ENCODE measurements at places on chromosomes 13 and 19.

GRCh38 chr13:33722216-33722915 is 95.6 kb upstream of the RFC3 start:
- DNase-seq: no peak

DNA sequence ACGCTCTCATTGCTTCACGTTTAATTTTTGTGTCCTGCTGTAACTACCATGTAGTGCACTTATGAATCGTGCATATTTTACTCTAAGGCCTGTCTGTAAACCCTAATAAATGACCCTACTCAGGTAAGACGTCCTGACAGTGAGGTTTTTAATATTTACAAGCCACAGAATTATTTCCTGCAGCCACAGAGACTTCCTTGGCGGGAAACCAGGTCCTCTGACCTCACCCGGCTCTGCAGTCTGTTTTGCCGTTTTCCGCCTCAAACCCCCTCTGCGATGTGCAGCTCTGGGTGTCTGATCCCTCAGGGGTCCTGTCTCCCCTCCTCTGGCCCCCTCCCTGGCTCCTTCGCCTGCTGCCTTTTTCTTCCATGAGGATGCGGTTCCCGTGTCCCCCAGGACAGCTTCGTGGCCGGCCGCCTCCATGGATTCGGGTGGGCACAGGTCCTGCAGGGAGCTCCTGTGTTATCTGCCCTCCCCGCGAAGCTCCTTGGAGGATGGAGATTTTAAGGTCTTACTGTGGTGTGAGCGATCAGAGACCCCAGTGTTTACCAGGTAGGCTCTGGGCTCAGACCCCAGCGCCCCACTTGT is 66.3 kb downstream of the MCF2L start:
- no peak for DNase-seq

DNA sequence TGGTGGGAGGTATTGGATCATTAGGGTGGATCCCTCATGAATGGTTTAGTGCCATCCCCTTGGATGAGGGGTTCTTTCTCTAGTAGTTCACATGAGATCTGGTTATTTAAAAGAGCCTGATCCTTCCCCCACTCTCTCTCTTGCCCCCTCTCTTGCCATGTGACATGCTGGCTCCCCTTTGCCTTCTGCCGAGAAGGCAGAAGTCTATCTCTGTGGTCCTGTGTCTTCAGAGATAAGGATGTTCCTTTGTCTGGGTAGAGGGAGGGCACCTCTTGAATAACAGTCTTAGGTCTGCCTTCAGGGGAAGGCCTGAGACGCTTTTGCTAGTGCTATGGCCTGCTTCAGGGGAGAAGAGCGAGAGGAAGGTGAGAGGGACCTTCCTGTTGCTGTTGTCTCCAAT is 2.0 kb upstream of the ZDHHC20 start:
- no peak for DNase-seq

GRCh38 chr13:31925079-31925478 is 106.5 kb upstream of the FRY start:
- DNase-seq: no peak

DNA sequence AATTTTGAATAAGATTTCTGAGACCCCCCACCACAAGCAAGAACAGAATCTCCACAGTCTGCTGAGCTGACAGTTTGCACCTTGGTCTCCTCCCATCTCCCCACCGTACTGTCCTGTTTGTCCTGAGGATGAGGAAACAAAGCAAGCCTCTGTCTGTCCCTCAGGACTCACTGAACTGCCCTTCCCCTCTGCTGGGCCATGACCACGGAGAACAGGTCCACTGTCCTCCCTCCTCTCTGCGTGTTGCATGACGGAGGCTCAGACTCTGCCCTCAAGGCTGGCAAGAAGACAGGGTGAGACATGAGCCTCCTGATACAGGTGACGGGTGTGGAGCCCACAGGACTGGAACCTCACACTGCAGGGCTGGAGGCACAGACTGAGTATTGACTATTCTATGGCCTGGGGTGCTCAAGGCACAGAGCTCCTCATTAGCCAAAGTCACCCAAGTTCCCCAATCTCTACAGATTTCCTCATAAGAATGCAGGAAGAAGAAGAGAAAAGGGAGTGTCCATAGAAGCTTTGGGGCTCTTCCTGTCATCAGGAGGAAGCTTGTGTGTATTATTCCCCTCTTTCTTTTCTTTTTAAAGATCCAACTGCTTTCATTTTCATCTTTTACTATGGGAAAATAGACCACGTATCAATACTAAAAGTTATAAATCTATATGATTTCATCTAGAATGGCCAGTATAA is 22.4 kb upstream of the RGCC start:
- DNase-seq: no peak

DNA sequence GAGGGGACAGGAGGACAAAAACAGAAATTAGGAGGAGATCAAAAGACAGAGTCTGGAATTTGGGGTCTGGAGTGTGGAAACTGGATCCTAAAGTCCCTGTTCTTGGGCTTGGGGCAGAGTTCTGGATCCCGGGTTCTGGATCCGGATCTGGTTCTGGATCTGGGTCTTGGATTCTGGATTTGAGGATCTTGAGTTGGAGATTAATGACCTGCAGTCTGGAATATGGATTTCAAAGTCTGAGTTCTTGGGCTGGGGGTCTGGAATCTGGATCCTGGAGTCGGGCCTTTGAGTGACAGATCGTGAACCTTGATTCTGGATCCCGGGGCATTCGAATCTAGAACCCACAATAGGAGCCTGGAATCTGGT is 411 bp upstream of the KLK15 start:
- DNase-seq: no peak

- DNase-seq: no peak
Observed at GRCh38 chr13:72208112-72208645, 341.2 kb upstream of the DACH1 start.

DNA sequence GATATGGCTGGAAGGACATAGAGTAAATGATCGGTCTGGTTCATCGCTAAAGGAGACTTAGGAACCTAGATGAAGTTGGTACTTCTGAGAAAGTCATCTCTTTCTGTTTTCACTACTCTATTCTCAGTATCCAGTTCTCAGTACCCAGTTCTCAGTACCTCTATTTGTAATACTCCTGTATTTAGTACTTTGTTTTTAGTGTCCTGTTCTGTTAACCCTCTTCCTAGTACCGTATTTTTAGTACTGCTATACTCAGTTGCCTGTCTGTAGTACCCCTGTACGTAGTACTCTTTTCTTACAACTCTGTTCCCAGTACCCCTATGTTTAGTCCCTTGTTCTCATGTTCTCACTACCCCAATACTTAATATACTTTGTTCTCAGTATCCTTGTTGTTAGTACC is 1.2 kb downstream of the RFXAP start:
- DNase-seq: no peak

GRCh38 chr19:46840498-46840942 is 10.1 kb downstream of the AP2S1 start:
- no peak for DNase-seq

DNA sequence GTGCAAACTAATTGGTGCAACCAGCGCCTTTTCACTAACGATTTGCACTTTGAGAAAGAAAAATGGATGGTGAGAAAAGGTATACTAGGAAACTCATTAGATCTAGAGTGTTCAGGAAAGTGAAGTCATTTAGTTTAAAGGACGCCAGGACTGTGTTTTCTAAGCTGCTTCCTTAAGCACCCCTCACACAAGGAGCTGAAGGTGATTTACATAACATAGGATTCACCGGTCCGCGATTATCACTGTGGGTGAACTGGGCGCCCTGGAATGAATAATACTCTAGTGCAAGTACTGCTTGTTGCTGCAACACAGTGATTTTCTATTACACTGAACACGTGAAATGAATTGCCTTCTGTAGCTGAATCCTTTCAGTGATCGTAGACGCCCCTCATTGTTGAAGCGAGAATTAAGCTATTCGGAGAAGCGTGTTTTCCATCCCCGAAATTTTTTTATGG is 2.6 kb upstream of the MAB21L1 start:
- no peak for DNase-seq

- no peak for DNase-seq
Observed at GRCh38 chr19:30254158-30254557, 118.0 kb upstream of the ZNF536 start.

GRCh38 chr13:51820016-51820597 is 16.1 kb upstream of the DHRS12 start:
- no peak for DNase-seq

DNA sequence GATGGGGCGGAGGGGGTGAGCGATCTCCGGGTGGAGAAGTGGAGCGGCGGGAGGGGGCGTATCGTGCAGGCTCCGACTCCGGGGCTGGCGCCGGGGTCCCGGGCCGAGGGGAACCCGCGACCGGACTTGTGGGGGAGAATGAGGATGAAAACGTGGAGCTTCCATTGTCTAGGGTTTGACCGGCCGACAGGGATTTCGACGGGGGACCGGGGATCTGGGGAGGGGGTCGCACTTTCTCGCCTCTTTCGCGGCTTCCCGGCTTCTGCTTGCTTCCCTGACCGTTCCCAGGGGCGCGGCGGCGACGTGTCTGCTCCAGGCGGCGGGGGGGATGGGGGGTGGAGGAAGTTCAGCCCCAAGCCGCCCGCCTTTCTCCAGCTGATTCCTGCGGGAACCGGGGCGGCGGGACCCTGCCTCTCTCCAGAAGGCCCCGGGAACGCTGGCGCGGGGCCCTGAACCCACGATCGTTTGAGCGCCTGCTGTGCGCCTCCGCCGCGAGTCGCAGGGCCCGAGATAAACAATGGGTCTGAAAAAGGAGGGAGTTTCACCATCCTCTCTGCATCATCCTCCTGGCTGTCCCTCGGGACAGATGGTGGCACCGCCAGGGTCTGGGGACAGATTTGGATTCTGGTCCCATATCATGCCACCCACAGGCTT is 790 bp downstream of the TPM4 start:
- peak; percentile 26 for DNase-seq

DNA sequence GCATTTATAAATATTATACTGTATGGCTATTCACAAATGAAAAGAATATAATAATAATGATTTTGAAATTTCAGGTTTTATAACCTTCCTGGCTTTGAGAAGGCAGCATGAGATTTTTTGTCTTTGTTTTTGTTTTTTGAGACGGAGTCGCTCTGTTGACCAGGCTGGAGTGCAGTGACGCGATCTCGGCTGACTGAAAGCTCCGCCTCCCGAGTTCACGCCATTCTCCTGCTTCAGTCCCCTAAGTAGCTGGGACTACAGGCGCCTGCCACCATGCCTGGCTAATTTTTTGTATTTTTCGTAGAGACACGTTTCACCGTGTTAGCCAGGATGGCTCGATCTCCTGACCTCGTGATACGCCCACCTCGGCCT is 64.1 kb downstream of the ZNF429 start:
- DNase-seq: peak; percentile 49

GRCh38 chr19:55690769-55691545 is 15.9 kb downstream of the EPN1 start:
- DNase-seq: no peak

- DNase-seq: no peak
Observed at GRCh38 chr13:42812316-42812715, 30.9 kb downstream of the FAM216B start.

GRCh38 chr19:7925171-7925851 is 624 bp downstream of the CTXN1 start:
- peak; percentile 64 for DNase-seq

DNA sequence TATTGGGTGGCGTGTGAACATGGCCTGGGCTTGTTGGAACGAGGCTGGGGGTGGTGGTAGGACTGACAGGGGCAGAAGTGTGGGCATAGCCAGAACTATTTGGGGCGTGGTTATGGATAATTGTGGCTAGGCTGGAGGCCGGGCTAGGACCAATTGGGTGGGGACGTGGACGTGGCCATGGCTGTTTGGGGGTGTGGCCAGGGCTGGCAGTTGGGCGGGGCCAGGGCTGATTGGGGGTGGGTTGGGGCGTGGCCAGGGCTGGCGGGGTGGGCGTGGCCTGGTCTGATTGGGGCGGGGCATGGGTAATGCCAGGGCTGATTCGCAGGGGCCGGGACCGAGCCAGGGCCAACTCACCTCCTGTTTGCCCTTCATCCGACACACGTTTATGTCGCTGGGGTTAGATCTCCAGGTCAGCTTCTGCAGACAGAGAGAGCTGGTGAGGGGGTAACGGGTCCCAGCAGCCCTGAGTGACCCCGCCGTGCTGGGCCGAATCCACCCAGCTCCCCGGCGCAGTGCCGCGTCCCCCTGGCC is 2.8 kb downstream of the SEMA6B start:
- DNase-seq: no peak

DNA sequence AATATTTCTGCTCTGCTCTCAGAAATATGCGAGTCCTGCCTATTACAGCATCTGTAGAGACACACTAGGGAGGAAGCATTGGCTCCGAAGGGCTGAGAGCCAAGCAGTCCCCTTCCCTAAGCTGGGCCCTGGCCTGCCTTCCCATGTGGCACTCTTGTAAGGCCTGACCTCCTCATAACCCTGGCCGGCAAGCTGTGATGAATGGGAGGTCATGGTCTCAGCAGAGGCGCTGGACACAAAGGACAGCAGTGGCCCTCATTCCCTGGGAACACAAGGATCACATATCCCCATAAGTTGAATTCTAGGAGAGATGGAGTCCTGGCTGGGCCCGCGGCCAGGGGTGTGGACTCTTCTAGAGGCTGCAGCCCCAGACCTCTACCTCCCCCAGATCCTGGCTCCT is 483.3 kb downstream of the ZNF536 start:
- no peak for DNase-seq

GRCh38 chr13:97058926-97059325 is 64.7 kb upstream of the OXGR1 start:
- no peak for DNase-seq

DNA sequence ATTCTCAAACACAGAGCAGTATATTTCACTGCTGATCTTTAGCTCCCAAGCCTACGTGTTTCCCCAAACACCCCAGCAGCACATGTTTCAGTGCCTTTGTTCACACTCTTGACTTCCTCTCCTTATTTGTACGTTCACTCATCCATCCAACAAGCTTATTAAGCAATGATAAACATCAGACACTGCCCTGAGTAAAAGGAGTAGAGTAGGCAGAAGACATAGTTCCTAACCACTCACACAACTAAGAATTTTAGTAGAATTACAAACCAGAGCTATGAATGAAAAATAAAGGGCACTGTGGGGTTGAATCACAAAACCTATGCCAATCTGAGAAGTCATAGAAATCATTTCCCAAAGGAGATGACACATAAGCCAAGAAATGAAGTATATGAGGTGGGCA is 213.5 kb downstream of the DIAPH3 start:
- DNase-seq: no peak

DNA sequence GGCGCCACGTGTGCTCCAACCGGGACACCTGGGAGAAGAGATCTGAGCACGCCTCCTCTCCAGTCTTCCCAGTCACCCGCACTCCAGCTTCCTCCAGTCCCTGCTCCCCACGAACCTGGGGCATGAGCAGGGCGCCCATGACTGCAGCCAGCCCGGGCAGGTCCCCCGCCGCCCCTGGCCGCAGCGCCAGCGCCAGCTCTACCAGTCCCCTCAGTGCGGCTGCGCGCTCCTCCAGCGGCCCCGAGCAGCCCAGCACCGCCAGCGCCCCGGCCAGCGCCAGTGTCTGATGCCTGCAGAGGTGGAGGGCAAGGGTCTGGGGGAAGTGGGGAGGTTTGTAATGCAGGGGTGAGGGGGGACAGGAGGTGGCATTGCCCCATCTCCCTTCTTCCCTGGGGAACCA is 13.1 kb downstream of the SH2D3A start:
- DNase-seq: no peak

- DNase-seq: no peak
Observed at GRCh38 chr13:103812971-103813370, 746.8 kb upstream of the SLC10A2 start.

GRCh38 chr19:16315825-16316505 is 8.7 kb upstream of the KLF2 start:
- no peak for DNase-seq
